Neuronal stem cell (in vitro differentiated cells): ENCODE measurements at places on chromosomes 6 and 20.

DNA sequence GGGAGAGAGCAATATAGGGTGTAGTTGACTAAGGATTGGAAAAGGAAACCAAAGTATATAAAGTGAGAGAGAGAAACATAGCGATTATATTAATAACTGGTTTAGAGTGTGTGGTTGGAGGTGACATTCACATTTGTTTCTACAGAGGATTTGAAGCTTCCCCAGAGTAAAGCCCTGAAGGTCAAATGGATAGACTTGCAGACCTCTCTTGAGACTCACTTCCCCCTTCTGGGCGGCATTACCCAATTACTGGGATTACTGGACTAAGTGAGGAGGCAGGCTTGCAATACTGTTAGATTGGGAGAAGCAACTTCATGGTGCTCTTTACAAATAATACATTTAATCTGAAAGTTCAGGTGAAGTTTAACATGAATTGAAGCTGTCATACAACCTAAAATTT lies 10.7 kb downstream of the FIG4 start:
- no peak overlapping the region for H3K27ac ChIP-seq
- DNase-seq = no peak
- H3K27me3 ChIP-seq = no peaks in the 10 kb centered on the region

- H3K36me3 ChIP-seq = no peaks in the 10 kb centered on the region
- no peak overlapping the region for H3K27ac ChIP-seq
- no peak overlapping the region for H3K4me3 ChIP-seq
Measured at GRCh38 chr6:105753620-105754211, 332.4 kb upstream of the PRDM1 start.

- H3K27me3 ChIP-seq = no peaks in the 10 kb centered on the region
- no peak for DNase-seq
- H3K27ac ChIP-seq = no peak overlapping the region
- H3K4me1 ChIP-seq = no peaks in the 10 kb centered on the region
- no peak overlapping the region for H3K4me3 ChIP-seq
Measured at GRCh38 chr6:63245909-63246308, 34.6 kb downstream of the FKBP1C start.

DNA sequence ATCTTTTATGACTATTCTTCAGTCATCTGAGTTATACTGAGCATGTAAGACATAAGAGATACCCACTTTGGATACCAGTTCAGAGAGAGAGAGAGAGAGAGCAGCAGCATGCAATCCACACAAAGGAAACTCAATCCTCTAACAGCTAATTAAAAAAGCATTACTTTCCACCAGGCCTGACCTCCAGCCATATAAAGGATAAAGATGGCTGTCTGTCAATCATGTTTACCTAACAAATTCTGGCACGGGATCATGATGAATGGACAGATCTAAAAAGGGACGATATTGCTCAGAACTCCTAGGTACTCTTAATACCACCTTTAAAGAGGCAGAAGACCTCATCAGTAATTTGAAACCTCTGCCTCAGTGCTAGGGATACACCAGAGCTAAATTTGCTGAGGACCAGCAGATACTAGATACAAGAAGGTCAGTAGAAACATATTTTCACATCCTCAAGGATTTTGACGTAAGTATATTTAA lies 159.2 kb downstream of the RPS12 start:
- H3K36me3 ChIP-seq = no peaks in the 10 kb centered on the region
- H3K4me1 ChIP-seq = peaks cover 7% of the 10 kb centered on the region
- no peak overlapping the region for H3K4me3 ChIP-seq
- no peaks in the 10 kb centered on the region for H3K27me3 ChIP-seq

DNA sequence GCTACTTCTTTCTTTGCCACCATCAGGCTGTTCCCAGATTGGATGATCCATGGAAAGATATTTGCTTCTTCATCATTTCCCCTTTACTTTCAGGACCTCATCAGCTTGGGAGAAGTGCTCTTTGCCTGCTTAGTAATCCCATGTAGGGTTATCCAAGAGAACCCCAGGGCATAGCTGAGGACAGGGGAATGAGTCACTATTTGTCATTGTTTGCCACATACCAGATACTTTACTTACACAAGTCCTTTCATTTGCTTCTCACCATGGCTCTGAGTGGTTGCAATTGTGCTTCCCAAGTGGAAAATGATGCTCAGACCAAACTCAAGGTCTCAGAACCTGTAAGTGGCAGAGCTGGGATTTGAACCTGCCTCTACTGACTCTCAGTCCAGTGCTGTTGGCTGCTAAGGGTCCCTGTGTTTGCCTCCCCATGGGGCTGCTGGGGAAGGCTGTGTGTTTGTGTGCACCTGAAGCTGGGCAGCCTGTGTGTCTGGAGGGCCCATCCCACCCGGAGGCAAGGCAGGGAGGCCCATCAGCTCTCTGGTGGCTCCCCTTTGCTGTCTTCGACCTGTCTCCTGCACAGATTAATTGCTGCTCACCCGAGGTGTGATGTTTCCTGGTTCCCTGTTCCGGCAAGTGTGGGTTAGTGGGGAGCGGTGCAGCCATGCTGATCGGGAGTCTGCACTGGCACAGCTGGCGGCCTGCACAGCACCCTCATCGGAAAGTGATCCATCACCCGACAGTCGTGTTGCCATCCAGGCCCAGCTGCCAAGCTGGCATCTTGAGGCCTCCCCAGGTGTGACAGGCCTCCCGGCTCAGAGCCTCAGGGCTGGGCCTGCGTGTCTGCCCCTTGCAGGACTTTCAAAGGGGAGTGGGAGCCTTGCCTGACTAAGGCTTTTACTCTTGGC lies 228.8 kb downstream of the DHX35 start:
- H3K36me3 ChIP-seq = no peaks in the 10 kb centered on the region
- H3K4me1 ChIP-seq = no peaks in the 10 kb centered on the region
- no peak overlapping the region for H3K27ac ChIP-seq
- no peaks in the 10 kb centered on the region for H3K27me3 ChIP-seq
- H3K4me3 ChIP-seq = no peak overlapping the region
- no peak for DNase-seq

DNA sequence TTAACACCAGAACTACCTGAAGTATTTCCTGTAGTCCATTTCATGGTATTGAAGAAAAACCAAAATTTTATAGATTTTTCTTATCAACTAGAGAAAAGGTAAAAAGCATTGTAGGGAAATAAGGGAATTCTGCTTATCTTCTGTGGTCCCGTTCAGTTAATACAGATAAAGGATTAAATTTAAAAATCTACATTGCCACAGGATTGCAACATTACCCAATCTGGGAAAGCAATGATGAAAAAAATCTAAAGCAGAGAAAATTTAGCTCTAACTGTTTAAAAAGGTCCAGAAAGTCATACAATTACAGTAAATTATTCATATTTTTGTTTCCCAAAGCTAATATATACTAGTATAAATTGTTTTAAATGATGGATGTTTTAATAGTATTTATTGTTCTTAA lies 18.0 kb downstream of the POLH start:
- no peaks in the 10 kb centered on the region for H3K4me1 ChIP-seq
- no peak for DNase-seq
- no peaks in the 10 kb centered on the region for H3K27me3 ChIP-seq

- no peaks in the 10 kb centered on the region for H3K36me3 ChIP-seq
- H3K4me1 ChIP-seq = peaks cover 2% of the 10 kb centered on the region
Measured at GRCh38 chr6:106694343-106694742, 65.0 kb downstream of the QRSL1 start.

GRCh38 chr6:106495014-106495413 lies 134.3 kb downstream of the RTN4IP1 start:
- no peaks in the 10 kb centered on the region for H3K36me3 ChIP-seq
- H3K27ac ChIP-seq = no peak overlapping the region
- H3K27me3 ChIP-seq = no peaks in the 10 kb centered on the region
- DNase-seq = no peak
- H3K4me1 ChIP-seq = no peaks in the 10 kb centered on the region

GRCh38 chr6:99711302-99711701 lies 104.7 kb downstream of the PRDM13 start:
- H3K4me1 ChIP-seq = no peaks in the 10 kb centered on the region
- H3K27ac ChIP-seq = no peak overlapping the region
- no peaks in the 10 kb centered on the region for H3K36me3 ChIP-seq
- no peak for DNase-seq
- no peaks in the 10 kb centered on the region for H3K27me3 ChIP-seq
- no peak overlapping the region for H3K4me3 ChIP-seq

DNA sequence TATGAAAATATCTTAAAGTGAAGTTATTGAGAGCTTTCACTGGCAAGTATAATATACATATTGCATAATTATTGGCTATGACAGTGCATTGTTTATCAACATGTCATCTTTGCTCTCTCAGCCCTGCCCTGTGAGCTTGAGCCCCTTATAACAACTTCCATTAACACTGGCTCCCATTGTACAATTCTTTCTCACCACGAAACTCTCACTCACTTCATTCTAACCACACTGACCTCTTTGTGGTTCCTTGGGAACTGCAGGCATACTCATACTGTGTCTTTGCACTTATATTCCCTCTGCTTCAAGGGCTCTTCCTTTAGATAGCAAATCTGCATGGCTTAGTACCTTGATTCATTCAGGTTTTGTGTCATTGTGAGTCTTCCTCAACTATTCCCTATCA lies 411.8 kb downstream of the CDKAL1 start:
- H3K27ac ChIP-seq = no peak overlapping the region
- no peak for DNase-seq
- H3K36me3 ChIP-seq = no peaks in the 10 kb centered on the region

DNA sequence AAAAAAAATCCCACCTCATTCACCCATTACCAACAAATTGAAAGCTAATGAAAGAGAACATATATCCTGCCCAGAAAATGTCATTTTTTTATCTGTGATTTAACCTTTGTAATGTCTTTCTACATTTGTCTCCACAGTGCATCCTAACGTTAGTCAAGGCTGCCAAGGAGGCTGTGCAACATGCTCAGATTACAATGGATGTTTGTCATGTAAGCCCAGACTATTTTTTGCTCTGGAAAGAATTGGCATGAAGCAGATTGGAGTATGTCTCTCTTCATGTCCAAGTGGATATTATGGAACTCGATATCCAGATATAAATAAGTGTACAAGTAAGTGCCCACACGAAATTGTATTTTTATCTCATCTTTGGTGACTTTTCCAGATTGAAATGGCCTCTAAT lies 30.0 kb downstream of the RSPO3 start:
- peaks cover 5% of the 10 kb centered on the region for H3K4me1 ChIP-seq
- no peaks in the 10 kb centered on the region for H3K27me3 ChIP-seq
- H3K27ac ChIP-seq = no peak overlapping the region
- DNase-seq = no peak
- no peaks in the 10 kb centered on the region for H3K36me3 ChIP-seq
- H3K4me3 ChIP-seq = no peak overlapping the region

DNA sequence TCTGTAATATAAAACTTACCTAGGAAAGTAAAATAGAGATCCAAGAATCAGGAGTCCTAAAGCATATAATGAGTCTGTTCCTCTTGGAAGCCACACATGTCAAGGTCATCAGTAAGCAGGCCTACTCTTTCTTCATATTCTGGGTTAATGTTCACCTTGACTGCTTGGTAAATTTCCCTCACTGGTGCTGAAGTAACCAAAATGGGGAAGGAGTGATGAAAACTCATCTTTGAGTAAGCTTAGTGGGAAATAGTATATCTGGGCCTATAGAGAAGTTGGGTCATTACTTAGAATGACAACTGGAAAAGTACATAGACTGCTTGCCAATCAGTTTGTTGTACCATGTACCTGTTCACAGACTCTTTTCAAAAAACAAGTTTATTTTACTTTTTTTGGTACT lies 6.6 kb downstream of the TSPYL4 start:
- H3K4me1 ChIP-seq = peaks cover 15% of the 10 kb centered on the region
- no peaks in the 10 kb centered on the region for H3K27me3 ChIP-seq
- peaks cover 3% of the 10 kb centered on the region for H3K36me3 ChIP-seq
- no peak overlapping the region for H3K27ac ChIP-seq

DNA sequence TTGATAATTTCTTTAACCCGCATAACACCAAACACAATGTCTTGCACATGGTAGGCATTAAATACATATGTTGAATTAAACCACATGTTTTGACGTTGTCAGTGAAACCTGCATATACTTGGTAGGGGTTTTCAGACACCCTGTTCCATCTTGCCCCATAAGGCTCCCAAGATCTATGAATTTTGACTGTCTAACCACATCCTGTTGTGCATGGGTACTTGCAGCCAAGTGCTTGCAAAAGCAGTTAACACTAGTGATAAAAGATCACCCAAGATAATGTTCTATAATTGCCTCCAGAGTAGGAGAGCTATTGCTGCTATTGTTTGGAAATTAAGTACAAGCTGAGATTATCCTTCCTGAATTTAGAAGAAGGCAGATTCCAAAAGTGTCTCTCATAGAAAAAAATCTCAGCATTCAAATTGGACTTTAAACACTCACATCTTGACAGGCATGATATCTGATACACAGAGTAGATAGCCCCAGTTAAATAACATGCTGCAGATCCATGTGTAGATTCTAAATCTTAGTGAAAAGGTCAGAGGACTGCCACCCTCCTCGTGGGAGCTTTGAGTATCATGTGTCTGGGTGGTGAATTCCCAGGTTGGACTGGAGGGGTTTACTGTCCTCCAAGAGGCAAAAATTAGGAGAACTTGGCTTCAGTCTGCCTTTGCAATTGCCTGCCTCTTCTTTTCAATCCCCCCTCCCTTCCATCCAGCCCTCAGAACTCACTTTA lies 25.8 kb upstream of the CCN6 start:
- H3K36me3 ChIP-seq = no peaks in the 10 kb centered on the region
- peaks cover 2% of the 10 kb centered on the region for H3K4me1 ChIP-seq
- H3K27me3 ChIP-seq = no peaks in the 10 kb centered on the region
- no peak for DNase-seq
- H3K4me3 ChIP-seq = no peak overlapping the region

DNA sequence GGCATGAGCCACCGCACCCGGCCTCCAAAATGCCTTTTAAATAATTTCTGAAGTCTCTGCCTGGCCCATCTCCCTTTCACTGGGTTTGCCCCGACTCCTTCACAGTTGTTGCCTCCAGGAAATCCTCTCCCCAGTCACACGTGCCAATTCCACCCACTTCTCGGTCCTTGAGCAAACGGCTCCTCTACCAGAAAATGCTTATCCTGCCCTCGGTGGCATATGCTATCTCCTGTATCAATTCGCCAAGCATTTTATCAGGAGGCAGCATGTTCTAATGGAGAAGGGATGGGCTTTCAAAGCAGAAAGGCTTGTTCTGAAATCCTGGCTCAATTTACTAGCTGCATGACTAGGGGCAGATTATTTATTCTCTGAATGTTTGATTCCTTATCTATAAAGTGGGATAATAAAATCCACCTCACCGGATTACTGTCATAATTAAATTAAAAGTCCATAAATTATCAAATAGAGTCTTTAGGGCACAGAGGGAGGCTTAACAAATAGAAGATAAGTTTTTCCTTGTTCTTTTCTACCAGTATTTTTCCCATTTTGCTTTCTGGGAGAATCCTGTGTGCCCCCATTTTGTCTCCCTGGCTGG lies 66.3 kb downstream of the PPP1R3G start:
- DNase-seq = no peak
- H3K27ac ChIP-seq = no peak overlapping the region
- H3K27me3 ChIP-seq = no peaks in the 10 kb centered on the region
